CD8-positive, alpha-beta memory T cell (primary cell): ENCODE measurements at places on chromosomes 1 and 21.

DNA sequence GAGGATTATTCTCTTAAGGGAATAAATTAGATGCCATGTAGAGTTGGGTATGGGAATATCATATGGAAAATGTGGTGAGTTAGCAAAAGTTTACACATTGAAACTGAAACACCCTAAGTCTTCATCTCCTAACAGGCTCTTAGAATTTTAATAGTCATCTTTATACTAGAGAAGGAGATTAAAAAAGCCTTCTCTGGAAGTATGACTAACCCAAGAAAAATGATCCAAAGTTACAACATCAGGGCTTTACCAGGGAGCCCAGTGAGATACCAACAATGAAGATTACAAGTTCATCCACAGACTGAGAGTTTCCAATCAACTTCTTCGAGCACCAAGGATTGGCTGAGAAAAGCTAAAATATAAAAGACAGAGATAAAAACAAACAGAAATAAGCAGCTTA is 70.0 kb upstream of the KIAA0040 start:
- no peak for DNase-seq

DNA sequence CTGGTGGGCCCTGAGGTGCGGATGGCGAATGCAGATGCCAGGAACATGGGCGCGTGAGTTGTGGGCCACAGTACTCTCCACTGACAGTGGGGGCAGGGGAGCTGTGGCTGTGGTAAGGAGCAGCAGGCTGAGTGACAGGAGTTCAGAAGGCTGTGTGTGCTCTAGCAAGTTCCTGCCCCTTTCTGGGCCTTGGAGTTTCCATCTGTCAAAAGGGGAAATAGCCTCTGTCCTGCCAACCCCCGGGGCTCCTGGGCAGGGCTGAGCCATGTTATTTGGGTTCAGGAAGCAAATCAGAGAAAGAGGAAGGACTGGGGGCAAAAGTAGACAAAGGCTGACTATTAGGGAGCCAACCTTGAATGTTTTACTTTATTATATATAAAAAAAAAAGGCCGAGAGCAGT is 19.5 kb upstream of the MFN2 start:
- DNase-seq: no peak

- no peak for DNase-seq
These were observed 3.5 kb downstream of the POMGNT1 start for GRCh38 chr1:46194641-46195193.

DNA sequence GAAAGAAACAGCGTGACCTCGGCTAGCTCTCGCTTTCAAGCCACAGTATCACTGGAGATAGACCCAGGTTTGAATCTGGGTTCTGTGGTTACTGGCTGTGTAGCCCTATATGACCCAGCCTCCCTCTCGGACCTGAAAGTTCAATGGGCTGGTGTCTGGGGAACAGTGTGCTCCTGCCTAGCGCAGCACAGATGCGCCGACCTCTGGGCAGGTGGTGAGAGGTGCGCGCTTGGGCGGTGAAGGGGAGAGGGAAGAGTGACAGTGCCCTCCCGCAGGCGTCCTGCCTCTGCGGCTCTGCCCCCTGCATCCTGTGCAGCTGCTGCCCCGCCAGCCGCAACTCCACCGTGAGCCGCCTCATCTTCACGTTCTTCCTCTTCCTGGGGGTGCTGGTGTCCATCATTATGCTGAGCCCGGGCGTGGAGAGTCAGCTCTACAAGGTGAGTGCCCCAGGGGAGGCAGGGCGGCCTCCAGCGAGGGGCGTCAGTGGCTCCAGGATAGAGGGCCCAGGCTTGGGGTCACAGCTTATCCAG is 10.5 kb downstream of the SERINC2 start:
- no peak for DNase-seq

DNA sequence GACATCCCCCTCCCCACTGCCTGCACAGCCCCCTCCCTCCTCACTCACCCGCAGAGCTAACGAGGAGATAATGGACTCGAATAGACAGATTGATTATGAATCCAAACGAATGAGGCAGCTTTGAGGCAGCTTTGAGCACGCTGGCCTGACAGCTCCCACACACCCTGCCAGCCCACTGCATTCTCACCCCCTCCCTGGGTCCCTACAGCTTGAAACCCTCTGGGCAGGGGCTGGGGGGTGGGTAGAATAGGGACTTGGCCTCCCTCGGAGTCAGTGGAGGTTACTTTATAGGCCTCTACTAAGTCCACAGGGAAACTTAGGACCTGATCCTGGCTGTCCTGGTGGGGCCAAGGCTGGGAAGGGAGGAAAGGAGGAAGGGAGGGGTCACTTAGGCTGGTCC is 1.9 kb downstream of the NTRK1 start:
- DNase-seq: no peak

- no peak for DNase-seq
These were observed 191.3 kb upstream of the LMO4 start for GRCh38 chr1:87137342-87137739.

DNA sequence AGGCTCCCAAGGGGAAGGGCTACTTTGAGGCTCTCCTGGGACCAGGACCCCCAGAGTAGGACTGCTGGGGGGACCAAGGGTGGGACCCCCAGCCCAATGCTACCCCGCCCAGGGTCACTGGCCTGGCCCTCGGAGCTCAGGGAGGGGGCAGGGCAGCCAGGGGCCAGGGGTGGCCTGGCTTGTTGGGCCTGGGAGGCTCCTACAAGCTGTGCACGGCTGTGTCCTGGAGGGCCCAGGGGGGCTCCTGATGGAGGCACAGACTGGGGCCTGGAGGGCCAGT is 2.2 kb downstream of the HES4 start:
- peak; percentile 48 for DNase-seq

DNA sequence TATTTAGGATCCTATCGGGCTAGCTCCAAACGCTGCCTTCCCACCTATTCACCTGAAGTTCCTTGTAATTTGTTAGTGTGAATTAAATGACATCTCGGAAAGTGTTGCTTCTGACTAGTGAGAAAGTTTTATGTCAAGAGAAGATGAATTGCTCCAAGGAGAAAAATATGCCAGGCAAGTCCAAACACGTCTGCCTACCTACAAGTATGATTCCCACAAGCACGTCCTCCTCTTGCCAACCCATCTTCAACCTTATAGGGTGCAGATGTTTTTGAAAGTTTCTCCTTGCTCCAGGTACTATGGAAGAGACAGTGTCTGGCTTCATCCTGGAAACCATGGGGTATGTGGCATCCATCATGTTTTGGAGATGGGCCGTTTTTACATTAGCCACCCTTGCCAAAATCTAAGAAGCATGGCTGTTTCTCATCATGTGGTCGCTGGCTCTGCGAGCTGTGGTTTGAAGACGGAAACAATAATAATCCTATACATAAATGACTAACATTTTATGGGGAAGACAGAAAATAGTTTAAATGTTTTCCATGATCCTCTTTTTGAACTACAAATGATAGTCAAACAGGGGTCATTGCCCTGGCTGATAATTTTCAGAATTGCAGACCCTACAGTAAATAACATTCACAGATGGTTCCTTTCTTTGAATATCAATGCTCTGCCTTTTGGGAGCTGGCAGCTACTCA is 505.8 kb downstream of the SMYD3 start:
- DNase-seq: no peak

DNA sequence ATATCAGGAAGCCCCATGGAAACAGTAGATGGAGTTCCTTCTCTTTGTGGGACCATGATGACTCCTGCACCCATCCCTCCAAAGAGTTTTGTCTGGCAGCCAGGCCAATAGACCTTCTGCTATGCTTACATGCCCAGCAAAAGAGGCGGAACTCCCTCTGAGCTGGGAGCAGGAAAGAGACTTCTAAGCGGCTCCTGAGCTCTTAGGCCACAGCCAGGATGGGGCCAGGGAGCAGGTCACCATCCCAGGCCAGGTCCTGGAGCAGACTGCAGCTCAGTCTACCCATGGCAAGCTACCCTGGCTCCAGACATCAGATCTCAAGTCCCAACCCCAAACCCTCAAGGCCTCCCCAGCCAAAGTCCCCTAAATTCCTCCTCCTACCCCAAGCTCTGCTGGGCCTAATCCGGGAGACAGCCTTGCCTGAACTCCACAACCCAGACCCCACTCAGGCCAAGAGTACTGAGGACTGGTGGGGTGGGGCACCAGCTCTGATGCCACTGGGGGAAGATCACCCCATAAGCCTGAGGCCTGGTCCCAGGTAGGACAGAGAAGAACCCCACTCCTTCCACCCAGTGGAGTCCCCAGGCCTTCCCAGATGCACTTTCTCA is 387.9 kb downstream of the MATN1 start:
- DNase-seq: no peak

DNA sequence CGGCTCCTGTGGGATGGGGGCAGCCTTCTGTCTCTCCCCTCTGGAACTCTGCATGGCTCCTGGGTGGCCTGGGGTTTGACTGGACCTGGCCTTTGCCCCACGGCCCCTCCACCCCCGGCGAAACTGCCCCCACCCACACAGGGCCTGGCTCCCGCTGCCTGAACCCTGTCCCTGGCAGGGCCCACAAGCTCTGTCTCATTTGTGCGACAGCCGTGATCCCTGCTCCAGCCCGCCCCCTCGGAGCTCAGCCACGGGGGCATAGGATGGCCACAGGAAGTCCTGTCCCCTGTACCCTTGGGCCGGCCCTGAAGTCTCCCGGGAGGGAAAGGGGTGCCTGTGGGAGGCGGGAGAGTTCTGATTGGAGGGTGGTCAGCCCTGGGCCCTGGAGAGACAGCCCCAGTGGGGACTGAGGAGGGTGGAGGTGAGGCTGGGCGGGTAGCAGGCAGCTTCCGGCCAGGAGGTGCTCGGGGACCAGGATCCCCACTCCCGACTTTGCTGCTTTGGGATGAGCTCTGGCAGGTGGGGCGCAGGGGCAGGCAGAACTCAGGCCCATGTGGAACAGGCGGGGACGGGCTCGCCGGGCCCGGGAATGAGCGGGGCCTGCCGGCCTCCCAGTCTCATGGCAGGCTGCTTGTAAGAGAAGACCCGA is 45.1 kb downstream of the SLX9 start:
- DNase-seq: no peak

GRCh38 chr1:1858382-1859086 is 32.4 kb downstream of the GNB1 start:
- DNase-seq: peak; percentile 23

GRCh38 chr1:185017338-185017737 is 28.0 kb upstream of the RNF2 start:
- DNase-seq: no peak

- DNase-seq: no peak
These were observed 37.9 kb upstream of the EEIG2 start for GRCh38 chr1:108521990-108522393.

GRCh38 chr1:97379387-97380075 is 541.3 kb downstream of the DPYD start:
- DNase-seq: no peak

- DNase-seq: no peak
These were observed 2.2 kb upstream of the SH3BGRL3 start for GRCh38 chr1:26277719-26278118.

DNA sequence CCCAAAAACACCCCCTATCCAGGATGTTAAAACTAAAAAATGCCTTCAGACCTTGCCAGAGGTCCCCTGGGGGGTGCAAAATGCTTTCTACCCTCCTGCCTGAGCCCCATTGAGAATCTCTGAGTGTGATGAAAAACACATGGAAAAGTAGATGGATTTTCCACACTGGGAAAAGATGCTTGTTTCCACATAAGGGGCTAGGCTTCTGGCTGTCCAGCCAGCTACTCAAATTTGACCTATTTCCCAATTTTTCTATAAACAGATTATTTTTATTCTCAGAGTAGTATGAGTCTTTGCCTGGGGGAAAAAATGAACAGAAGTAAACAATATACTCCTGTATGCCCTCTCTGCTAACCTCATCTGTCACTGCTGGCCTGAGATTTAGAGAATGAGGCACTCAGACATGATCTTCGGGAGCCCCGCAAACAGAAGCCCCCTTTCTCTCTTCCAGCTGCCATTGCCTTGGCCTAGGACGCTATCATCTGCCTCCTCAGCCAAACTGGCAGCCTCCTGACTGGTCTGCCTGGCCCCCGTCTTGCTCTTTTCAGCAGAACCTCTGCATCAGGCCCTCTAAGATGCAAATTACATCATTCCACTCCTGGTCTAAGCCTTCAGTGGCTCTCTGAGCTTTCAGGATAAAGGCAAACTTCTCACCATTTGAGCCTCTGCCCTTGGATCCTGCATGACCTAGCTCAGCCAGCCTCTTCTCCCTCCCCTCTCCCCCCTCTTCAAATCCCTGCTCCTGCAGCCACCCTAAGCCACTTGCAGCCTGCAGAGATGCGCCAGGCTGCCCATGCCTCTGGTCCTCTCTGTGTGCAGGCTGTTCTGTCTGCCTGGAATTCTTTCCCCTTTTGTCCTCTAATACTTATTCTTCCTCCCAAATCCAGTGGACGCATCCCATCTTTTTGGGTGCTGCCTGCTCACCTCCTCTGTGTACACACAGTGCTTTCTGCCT is 39.7 kb upstream of the TMEM125 start:
- no peak for DNase-seq

DNA sequence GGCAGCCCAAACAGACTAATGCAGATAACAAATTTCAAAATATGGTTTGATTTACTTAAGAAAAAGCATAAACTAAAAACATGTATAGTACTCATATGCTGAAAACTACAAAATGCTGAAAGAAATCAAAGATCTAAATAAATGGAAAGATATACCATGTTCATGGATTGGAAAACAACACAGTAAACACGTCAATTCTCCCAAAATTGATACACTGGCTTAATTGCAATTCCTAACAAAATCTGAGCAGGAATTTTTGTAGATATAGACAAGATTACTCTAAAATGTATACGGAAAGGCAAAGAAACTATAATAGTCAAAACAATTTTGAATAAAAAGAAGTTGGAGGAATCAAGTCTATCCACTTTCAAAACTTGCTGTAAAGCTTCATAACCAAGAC is 21.0 kb downstream of the SLC19A1 start:
- DNase-seq: no peak
